ENCODE measurements at places on chromosomes 4 and X.

DNA sequence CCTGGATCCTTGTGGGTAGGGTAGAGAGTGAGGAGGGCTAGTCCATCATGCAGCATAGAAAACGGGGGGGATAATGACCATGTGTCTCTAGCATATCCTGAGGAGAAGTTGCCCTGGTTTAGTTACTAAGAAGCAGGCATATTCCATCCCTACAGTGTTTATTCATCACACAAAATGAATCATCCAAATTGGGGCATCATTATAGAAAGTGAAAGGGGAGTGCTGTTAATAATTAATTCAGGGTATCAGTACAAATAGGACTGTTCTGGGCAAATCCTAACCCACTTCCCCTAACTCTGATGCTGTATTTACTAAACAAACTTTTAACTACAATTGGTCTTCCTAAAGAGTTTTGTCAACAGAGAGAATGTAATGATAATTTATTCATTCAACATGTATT lies 281.1 kb upstream of the ARX start:
- no peak for DNase-seq

DNA sequence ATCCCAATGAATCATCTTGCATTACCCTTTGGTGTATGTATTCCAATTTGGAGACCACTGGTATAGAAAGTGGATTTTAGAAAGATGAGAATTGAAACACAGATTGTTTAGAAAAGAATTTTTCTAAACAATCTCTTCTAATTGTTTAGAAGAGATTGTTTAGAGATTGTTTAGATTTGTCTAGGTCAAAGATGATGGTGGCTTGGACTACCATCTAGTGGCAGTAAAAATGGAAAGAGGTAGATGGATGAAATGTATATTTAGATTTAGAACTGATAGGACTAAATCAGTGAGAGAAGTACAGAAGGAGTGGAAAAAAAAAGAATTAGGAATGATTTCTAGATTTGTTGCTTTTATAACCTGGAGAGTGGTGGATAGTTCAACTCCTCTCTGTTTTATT lies 70.6 kb downstream of the ARSJ start:
- DNase-seq = no peak

GRCh38 chr4:8128100-8128856 lies 30.3 kb downstream of the ABLIM2 start:
- DNase-seq = no peak

- no peak for DNase-seq
These were observed 35.2 kb downstream of the EDNRA start for GRCh38 chr4:147516133-147516532.

- no peak for DNase-seq
These were observed 229.1 kb upstream of the FSTL5 start for GRCh38 chr4:162392946-162393345.

DNA sequence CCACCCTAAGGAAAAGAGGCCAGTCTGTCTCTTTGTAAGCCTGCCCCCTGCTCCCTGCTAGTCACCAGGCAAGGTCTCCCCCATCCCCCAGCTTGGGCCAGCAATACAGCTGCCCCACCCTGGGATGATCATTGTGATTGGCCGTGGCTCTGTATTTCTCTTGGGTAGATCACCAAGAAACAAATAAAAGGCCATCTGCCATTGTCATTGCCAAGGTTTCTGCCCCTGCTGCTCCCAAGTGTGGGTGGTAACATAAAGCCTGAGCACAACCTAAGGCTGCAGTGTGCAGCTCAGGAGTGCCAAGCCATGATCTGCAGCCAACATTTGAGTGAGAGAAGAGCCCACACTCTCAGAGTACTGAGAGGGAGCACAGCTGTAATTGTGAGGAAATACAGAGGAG lies 241.0 kb upstream of the POF1B start:
- no peak for DNase-seq

DNA sequence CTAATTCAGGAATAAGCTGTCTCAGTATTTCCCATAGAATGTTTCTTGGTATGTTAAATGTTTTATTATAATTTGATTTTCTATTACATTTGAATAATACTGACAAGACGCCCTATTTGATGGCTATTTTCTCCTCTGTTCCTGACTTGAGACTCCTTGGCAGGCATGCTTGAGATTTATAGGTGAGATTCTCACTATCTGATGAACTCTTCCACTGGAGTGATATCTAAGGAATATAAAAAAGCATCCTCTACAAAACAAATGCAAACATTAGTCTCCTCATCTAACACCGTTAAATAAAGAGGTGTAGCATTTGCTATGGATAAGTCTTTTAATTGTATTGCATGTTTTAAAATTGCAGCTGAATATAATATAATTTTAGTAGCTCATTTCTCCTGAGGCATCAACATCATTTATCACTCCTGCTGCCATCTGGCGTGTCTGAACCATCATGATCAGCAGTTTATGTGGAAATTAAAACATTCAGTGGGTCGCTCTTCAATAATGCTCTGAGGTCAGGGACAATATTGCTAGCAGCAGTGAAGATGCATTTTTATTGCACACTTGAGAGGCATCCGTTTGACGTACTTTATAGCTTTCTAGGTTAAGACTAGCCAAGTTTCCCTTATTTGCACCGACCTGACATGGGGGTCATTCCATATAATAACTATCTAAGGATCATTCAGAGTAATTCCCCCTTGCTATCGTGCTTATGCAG lies 210.4 kb upstream of the GALNTL6 start:
- DNase-seq = no peak

DNA sequence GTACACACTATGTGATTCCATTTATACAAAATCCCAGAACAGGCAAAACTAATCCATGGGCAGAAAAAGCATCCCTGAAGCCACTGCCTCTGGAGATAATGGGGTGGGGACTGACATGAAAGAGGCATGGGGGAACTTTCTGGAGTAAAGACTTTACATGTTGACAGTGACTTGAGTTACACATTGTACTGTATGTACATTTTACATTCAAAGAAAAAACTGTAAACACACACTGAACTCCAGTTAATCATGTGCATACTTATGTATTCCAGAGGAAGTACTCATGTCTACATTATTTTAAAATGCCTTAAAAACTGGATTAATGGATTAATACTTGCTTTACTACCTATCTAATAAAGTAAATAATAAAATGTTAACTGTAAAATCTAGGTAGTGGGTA lies 21.6 kb downstream of the CENPU start:
- no peak for DNase-seq

DNA sequence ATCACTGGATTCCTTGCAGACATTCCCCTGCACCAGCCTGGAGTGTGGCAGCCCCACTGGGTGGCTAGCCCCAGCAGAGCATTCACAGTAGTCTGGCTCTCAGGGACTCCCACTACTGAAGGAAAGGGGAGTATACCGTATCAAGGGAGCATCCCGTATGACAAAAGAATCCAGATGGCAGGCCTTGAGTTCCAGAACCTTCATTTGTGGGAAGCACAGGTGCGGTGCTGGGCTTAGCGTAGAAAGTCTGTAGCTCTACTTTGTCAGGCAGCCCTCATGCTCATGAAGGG lies 79.6 kb downstream of the CENPC start:
- DNase-seq = no peak

DNA sequence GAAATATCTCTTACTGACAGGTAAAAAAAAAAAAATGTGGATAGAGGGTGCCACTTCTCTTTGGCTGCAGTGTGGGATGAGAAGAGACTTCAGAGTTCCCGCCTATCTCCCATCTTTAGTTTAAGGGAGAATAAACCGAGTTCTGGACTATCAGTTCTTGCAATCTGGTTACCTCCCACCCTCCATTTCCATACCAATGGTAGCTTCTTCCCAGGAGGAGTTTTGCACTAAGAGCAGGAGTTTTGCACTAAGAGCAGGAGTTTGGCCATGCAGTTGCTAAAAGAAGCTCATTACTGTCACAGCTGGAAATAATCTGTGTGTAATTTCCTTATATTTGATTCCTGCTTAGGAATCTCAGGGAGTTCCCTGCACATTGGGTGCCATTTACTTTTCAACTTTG lies 10.8 kb upstream of the GUCY1B1 start:
- DNase-seq = no peak
